ENCODE measurements at places on chromosomes 16 and 17. TPM values are rescaled to one million over a fixed set of nuclear protein-coding genes. Genes with fewer than 3 reads are reported as not detected.

Gene TMEM106A
- total RNA-seq = 6.3 TPM

GRCh38 chr16:54805648-54806047, 125.0 kb upstream of the IRX5 start:
- H3K4me1 ChIP-seq = no peaks in the 10 kb centered on the region
- H3K36me3 ChIP-seq = no peaks in the 10 kb centered on the region
- no peaks in the 10 kb centered on the region for H3K27me3 ChIP-seq
- DNase-seq = no peak
- H3K4me3 ChIP-seq = no peak overlapping the region

- DNase-seq = no peak
- H3K4me1 ChIP-seq = peaks cover 26% of the 10 kb centered on the region
- peaks cover 25% of the 10 kb centered on the region for H3K36me3 ChIP-seq
- no peak overlapping the region for H3K27ac ChIP-seq
- H3K27me3 ChIP-seq = no peaks in the 10 kb centered on the region
Measured at GRCh38 chr17:1442187-1442586, 13.8 kb downstream of the CRK start.

Gene KRT24
- total RNA-seq = not detected

Gene SPNS3
- total RNA-seq = 2.5 TPM

DNA sequence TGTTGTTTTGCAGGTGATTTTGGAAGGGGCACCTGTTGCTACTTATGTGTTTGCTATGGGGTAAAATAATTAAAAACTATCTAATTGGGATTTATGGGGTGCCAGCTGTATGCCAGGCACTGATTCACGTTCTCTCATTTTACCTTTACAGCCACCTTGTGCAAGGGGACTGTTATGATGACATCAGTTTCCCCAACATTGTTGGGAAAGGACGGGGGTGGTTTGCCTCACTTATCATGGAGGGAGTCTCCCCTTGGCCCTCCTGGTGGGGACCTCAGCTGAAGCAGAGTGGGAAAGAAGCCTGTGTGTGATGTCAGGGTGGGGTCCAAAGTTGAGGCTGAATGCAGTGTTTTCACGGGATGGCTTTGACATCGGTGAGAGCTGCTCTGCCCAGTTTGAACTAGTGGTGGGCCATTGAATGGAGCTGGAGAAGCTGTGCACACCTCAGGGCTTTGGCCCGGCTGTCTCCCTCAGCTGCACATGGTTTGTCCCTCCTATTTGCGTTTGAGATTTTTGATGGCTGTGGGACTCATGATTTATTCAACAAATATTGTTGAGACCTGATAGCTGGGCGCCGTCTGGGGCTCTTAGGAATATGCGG, 36.1 kb downstream of the CMIP start:
- peaks cover 3% of the 10 kb centered on the region for H3K36me3 ChIP-seq
- H3K27ac ChIP-seq = no peak overlapping the region
- no peak overlapping the region for H3K4me3 ChIP-seq
- DNase-seq = no peak
- peaks cover 66% of the 10 kb centered on the region for H3K4me1 ChIP-seq

Gene P3H4
- total RNA-seq = 2.3 TPM

- peaks cover 32% of the 10 kb centered on the region for H3K27me3 ChIP-seq
- H3K4me3 ChIP-seq = no peak overlapping the region
- H3K36me3 ChIP-seq = no peaks in the 10 kb centered on the region
- H3K4me1 ChIP-seq = peaks cover 9% of the 10 kb centered on the region
- H3K27ac ChIP-seq = no peak overlapping the region
- DNase-seq = no peak
Measured at GRCh38 chr17:43979011-43979410, 25.3 kb upstream of the PYY start.

Gene GAS7
- total RNA-seq = 3.4 TPM

DNA sequence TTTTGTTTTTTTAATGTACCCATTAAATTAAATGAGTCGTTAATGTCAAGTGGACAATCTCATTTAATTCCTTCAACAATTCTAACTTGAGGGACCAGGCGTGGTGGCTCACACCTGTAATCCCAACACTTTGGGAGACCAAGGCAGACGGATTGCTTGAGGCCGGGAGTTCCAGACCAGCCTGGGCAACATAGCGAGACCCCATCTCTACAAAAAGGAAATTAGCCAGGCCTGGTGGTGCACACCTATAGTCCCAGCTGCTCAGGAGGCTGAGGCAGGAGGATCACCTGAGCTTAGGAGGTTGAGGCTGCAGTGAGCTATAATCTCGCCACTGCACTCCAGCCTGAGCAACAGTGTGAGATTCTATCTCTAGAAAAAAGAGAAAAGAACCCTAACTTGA, 20.7 kb upstream of the GSG1L start:
- DNase-seq = no peak
- H3K27ac ChIP-seq = no peak overlapping the region
- H3K27me3 ChIP-seq = no peaks in the 10 kb centered on the region
- H3K4me3 ChIP-seq = no peak overlapping the region

DNA sequence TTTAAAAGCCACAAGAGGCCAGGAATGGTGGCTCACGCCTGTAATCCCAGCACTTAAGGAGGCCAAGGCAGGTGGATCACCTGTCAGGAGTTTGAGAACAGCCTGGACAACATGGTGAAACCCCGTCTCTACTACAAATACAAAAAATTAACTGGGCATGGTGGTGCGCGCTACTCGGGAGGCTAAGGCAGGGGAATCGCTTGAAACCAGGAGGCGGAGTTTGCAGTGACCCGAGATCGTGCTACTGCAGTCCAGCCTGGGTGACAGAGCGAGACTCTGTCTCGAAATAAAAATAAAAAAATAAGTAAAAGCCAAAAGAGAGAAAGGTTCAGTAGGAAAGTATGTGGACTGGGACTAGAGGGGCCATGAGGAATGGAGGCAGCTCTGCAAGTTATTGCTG, 13.1 kb upstream of the ITGAL start:
- H3K4me1 ChIP-seq = peaks cover 41% of the 10 kb centered on the region
- no peaks in the 10 kb centered on the region for H3K27me3 ChIP-seq
- H3K27ac ChIP-seq = peak overlapping the region; percentile 61
- no peak for DNase-seq
- H3K36me3 ChIP-seq = no peaks in the 10 kb centered on the region
- no peak overlapping the region for H3K4me3 ChIP-seq

Measured in CD4-positive, alpha-beta T cell (primary cell).